ENCODE measurements at places on chromosomes 2 and 18. TPM values are rescaled to one million over a fixed set of nuclear protein-coding genes. Genes with fewer than 3 reads are reported as not detected.

CD8B2 gene
- not detected for polyA plus RNA-seq

PTPRN gene
- polyA plus RNA-seq = 29.2 TPM

ANKRD62 gene
- not detected for polyA plus RNA-seq

PPP1R1C gene
- not detected for polyA plus RNA-seq

FLACC1 gene
- 0.34 TPM for polyA plus RNA-seq

DNA sequence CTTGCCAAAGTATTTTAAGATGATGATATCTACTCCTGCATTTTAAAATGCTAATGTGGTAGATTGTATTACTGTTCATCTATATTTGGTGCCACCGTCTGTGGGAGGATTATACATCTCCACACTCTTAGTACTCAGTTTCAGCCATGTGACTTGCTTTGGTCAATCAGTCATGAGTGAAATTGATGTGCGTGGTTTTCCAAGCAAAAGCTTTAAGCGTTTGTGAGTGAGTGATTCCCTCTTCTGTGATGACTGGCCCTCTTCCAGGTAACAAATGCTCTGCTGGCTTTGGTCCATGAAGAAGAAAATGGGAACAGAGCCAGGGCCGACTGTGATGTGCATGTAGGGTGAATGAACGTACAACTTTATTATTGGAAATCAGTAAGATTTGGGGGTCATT lies 330.4 kb downstream of the LPIN1 start:
- no peak for DNase-seq

DNA sequence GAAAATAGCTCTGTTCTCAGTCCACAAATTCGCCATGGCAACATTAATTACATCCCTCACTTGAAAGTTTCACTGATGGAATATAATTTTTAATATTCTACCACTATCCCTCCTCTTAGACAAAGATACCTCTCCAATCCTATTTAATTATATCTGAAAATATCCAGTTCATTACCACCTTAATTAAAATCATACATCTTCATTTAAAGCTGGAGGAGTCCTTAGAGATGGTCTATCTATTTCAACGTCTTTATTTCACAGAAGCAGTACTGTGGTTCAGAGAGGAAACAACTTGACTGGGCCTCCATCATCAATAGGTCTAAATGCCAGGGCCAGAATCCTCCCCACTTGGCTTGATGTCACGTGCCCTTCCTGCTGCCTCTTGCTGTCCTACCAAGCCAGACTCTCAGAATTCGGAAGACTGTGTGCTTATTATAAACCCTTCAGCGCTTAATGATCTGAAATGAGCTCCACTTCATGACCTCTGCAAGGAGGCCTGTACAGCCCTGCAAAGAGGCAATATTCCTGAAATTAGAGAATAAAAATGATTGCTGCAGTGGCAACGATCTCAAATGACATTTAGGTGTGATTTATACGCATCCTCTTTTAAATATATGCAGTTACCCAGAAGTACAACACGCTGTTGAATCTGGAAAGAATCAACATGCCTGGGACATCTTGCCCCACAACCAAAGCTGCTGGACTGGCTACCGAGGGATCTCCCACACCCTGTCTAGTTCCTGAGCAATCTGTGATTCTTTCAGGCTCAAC lies 146.3 kb downstream of the TMEM163 start:
- no peak for DNase-seq

- no peak for DNase-seq
These were observed 456.5 kb downstream of the EIPR1 start for GRCh38 chr2:2921011-2921720.

DNA sequence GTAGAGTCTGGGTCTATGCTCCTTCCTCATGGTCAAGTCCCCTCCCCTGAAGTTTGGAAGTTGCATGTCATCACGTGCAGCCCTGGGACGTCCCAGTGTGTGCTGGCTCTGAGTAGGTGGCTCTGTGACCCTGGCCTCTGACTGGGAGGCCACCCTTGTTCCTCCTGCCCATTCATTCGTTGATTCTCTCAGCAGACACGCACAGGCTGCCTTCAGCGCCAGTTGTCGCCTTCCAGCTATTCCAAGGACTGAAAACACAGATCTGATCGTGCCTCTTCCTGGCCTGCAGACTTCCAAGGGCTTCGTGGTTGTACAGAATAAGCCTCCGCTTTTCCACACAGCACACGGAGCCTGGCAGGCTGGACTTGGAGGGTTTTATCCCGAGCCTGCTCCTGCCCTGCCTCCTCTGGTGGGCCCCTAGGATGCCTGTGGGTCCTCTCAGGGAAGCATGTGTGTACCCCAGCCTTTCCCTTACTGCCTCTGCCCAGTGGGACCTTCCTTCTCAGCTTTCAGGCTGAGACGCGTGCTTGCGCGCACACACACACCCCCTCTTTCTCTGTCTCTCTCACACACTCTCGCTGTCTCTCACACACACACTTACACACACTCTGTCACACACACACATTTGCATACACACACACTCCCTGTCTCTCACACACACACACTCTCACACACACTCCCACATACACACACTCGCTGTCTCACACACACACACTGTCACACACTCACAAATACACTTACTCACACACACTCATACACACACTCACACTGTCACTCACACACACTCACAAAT lies 17.7 kb downstream of the SH3BP4 start:
- DNase-seq = peak; percentile 34

GRCh38 chr2:99619151-99619550 lies 129.3 kb upstream of the REV1 start:
- no peak for DNase-seq

DNA sequence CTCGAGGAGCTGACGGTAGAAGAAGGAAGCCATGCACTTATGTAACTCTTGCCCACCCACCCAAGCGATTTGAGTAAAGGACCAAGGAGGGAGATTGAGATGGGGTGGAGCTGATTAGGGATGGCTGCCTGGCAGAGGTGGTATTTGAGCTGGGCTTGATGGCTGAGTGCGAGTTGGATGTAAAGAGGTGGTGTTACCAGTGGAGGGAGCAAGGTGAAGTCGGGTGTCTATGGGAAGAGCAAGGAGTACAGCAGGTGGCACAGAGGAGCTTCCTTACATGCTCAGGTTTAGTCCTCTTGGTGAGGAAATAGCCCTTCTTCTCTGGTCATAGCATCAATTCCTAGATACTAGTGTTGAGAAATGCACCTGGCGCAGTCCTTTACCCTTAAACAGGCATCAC lies 294.2 kb upstream of the SKOR2 start:
- no peak for DNase-seq

GRCh38 chr18:62935994-62936393 lies 220.7 kb downstream of the PHLPP1 start:
- DNase-seq = peak; percentile 4

- DNase-seq = peak; percentile 91
These were observed 36.9 kb downstream of the RPL37A start for GRCh38 chr2:216535454-216535995.

DNA sequence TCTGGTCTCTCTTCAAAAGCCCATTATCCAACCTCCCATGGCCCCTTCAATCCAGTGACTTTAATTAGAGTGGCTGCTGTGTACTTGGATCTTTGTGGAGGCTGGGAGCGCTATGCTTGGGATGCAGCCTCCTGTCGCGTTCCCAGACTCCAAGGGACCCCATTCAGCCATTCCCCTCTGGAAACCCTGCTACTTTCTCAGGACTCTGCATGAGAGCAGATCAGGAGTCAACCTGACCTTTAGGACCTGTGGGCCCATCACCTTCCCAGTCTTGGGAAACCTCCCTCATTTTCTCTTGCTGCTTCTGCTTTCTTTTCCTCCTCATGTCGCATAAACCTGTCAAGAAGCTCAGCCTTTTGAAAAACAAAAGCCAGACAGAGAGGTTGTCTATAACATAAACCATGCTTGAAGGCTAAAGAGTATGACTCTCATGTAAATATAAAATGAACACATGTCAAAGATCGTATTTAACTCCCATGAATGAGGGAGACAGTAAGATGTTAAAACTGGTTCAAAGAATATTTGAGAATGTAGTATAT lies 143.1 kb upstream of the PELI1 start:
- no peak for DNase-seq

DNA sequence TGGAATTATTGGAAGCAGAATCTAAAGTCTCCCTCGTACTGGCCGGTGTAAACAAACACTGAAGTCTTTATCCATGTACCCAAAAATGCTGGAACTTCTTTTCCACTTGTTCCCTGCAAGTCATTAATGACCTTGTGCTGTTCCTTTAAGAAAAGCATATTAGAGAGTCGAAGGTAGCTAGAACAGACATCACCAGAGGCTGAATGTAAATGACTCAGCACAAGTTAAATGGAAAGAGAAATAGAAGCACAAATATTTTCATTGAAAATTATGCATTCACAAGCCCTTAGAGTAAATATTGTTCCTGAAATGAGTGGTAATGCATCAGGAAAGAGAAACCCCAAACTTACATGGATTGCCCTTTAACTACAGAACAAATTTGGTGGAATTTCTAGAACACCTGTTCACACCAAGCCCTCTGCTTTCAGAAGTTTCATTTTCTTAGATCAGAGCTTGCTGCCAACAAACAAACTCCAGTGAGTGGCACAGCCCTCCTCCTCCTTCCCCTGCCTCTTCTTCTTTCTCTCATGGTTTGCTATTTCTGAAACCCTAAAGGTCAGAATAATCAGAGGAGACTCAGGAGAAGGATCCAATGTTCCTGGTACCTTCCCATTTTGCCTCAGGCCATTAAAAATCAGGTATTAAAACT lies 264.3 kb downstream of the TXNL1 start:
- peak; percentile 29 for DNase-seq

- DNase-seq = no peak
These were observed 23.0 kb downstream of the CFAP221 start for GRCh38 chr2:119567292-119567691.

GRCh38 chr2:11799826-11800225 lies 53.4 kb downstream of the LPIN1 start:
- no peak for DNase-seq

- no peak for DNase-seq
These were observed 110.2 kb upstream of the THOC1 start for GRCh38 chr18:378079-378478.

DNA sequence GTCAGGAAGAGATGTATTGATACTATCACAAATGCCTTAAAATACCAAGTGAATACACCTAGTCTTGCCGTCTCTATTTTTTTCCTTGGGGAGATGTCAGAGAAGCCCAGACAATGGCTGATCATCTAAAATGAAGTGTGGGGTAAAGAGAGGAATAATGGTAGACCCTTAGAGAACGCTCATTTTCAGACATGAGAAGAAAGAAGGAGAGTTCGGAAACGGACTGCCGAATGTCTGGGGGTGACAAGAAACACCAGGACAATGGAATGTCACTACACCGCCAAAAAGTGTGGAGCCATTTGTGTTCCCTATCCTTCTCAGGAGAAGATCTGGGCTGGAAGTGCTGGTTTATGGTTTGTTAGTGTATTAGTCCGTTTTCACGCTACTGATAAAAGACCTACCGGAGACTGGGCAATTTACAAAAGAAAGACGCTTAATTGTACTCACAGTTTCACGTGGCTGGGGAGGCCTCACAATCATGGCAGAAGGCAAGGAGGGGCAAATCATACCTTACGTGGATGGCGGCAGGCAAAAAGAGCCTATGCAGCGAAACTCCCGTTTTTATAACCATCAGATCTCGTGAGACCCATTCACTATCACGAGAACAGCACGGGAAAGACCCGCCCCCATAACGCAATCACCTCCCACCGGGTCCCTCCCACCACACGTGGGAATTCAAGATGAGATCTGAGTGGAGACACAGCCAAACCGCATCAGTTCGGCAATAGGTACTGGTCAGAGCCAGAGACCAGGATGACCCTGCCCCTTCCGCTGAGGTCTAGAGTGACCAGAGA lies 743.7 kb downstream of the GALR1 start:
- no peak for DNase-seq

GRCh38 chr2:86477349-86477748 lies 36.2 kb downstream of the KDM3A start:
- peak; percentile 45 for DNase-seq

DNA sequence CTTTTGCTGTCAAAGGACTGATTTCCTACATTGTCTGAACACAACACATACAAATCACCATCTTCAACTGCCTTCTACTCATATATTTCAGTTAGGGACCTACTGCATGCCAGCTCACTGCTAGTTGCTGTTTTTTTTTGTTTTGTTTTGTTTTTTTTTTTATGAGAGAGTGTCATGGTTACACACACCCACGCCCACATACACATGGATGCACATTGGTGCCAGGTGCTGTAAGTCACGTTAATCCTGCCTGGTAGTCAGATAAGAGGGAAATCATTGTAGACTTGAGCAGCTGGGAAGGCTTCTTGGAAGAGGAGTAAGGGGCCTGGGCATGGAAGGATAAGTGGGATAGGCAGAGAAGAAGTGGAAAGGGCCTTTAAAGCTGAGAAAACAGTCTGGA lies 209.9 kb downstream of the TDRD15 start:
- DNase-seq = no peak

DNA sequence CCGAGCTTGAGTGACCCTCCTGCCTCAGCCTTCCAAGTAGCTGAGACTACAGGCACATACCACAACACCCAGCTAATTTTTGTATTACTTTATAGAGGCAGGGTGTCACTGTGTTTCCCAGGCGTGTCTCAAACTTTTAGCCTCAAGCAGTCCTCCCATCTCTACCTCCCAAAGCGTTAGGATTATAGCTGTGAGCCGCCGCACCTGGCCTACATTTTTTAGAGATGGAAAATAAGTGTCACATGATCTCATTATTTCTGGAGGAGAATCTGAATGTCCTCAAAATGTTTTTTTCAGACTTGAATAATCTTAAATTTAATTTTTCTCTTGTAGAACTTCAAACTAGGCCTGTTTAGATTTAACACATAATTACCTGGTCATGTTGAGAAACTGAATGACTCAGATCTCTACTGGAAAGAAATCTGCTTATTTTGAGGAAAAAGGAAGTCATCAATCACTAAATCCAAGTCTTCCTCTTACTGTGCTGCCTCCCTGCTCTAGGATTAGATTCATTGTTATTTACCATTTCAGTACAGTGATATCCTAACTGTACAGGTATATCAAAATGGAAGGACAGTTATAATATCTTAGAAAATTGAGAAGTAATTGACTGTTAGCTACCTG lies 92.4 kb downstream of the COX7A2L start:
- peak; percentile 6 for DNase-seq

- DNase-seq = no peak
These were observed 154.8 kb downstream of the RNF144A start for GRCh38 chr2:7071916-7072556.

Data from GM23248 (cell line).